ENCODE measurements at places on chromosomes 3 and 15.

DNA sequence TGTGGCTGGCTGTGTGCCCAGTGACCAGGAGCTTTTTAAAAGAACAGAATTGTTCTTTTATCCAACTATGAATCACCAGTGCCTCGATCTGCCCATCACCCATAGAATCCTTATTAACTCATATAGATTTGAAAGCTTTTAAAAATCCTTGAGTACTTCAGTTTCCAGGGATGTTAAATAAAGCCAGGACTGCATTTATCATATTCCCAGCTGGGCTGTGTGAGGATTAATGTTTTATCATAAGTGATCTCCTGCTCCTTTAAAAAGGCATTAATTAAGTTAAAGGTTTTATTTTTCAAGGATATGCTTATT is 234.0 kb downstream of the MYRIP start:
- DNase-seq, result no peak

DNA sequence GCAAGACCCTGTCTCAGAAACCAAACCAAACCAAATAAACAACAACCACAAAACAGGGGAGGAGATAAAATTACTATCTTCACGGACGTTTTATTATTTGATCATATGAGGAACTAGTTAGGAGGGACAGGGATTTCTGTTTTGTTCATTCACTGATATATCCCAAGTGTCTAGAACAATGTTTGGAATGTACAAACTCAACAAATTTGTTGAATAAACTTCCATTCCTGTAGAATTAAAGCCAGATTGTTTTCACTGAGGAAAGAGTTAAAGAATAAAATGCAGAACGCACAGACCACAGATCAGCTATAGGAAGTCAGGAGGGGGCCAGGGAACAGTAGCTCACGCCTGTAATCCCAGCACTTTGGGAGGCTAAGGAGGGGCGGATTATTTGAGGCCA is 6.5 kb upstream of the STRC start:
- no peak for DNase-seq

DNA sequence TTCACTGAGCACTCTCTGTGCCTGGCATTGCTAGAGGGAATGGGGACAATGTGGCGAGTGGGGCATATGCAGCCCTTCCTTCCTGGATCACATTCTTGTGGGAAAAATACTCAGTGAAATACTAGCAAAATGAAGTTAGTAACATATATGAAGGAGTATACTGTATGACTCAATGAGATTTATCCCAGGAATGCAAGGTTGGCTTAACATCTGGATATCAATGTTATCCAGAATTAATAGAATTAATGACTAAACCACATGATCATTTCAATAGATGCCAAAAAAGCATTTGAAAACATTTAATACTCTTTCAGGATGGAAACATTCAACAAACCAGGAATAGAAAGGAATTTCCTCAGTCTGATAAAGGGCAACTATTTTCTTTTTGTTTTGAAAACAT is 27.5 kb downstream of the AMOTL2 start:
- no peak for DNase-seq

- DNase-seq, result no peak
Measured at GRCh38 chr3:128491691-128491940, 1.4 kb downstream of the GATA2 start.

DNA sequence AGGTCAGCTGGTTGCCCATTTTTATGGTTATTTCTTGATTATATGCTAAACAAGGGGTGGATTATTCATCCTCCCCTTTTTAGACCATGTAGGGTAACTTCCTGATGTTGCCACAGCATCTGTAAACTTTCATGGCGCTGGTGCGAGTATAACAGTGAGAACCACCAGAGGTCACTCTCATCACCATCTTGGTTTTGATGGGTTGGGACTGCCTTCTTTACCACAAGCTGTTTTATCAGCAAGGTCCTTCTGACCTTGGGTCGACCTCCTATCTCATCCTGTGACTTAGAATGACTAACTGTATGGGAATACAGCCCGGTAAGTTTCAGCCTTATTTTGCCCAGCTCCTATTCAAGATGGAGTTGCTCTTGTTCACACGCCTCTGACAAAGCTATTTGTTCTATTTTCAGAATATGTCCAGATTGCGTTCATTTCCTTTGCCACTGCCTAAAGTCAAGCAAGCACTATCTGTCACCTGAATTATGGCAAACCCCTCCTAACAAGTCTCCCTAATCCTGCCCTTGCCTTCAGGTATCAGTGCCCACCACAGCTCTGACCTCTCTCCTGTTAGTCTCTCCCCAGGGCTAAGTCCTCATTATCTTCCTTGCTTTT is 308.5 kb downstream of the ROBO2 start:
- DNase-seq, result no peak

DNA sequence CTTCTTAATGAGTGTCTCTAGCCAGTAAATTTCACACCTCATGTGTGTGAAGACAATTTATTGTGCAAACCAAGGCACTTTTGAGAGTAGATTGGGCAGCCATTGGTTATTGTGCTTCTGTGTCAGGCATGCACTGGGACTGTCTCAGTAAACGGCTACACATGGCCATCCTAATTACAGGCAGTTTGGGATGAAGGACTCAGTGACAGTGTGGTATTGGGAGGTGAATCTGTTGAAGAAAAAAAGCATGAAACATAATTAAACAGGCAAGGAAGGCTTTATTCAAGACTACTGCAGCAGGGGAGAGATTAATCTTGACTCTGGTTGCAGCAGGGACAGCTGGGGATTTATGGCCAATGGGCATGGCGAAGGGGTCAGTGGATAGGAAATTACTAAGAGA is 57.8 kb upstream of the NUDT16 start:
- no peak for DNase-seq

DNA sequence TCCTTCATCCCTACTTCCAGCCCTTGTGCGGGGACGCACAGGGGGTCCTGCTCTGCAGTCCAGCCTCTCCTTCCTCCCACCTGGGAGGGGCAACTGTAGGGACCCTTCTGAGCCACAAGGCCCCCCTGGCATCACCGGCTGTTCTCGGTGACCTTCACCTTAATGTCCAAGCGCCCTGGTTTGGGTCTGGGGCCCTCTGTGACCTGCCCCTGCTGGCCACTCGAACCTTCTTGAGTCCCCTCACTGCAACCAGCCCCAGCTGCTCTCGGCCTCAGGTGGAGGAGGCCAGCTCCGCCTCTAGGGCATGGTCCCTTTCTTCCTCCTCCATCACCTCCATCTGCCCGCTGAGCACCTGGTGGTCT is 57.9 kb downstream of the RGMA start:
- DNase-seq, result no peak

- no peak for DNase-seq
Measured at GRCh38 chr3:64718976-64719375, 31.2 kb upstream of the ADAMTS9 start.

GRCh38 chr3:11349446-11349845 is 77.2 kb downstream of the ATG7 start:
- DNase-seq, result no peak

DNA sequence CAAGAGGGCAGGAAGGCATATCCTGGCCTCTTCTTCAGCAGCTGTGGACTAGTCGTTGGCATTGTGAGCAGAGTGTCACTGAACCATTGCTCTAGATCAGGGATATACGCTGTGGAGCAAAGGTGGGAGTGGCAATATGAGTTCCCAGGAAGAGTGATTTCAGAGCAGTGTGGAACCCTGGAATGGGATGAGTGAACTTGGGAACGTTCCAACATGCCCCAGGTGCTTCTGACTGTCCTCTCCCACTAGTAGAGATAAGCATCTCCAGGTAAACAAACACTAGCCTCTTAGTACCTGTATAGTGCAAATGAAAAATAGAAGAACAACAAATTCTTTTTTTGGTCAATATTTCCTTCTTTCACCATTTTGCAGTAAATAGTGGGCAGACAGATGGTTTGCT is 123.6 kb upstream of the VEPH1 start:
- DNase-seq, result no peak

- no peak for DNase-seq
Measured at GRCh38 chr15:73370151-73370550, 1.4 kb upstream of the HCN4 start.

Data from K562 (cell line).